ENCODE measurements at places on chromosomes 5 and 9.

DNA sequence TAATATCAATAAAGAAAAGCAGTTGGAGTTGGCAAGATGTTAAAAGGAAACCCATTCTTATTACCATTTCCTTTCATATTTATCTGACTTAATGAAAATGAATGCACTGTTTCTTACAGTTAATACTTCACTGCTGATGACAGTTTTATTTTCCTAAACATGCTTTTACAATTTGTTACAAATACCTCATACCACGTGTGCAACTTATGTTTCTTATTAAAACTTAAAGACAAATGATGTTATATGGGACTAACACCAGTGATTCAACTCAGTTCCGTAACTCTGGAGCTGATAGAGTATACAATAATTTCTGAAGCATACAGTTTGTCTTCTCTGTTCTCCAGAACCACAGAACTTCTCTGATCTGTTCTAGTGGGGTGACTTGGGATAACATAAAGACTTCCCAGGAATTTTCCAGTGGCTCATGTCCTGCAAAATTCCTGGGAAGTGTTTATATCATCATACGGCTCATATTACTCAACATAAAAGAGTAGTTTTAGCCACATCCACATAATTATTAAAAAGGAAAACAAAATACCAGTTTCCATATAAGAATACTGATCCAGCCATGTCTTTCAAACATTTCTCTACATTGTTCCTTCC, 1259.0 kb upstream of the C9orf72 start:
- no peak for DNase-seq

DNA sequence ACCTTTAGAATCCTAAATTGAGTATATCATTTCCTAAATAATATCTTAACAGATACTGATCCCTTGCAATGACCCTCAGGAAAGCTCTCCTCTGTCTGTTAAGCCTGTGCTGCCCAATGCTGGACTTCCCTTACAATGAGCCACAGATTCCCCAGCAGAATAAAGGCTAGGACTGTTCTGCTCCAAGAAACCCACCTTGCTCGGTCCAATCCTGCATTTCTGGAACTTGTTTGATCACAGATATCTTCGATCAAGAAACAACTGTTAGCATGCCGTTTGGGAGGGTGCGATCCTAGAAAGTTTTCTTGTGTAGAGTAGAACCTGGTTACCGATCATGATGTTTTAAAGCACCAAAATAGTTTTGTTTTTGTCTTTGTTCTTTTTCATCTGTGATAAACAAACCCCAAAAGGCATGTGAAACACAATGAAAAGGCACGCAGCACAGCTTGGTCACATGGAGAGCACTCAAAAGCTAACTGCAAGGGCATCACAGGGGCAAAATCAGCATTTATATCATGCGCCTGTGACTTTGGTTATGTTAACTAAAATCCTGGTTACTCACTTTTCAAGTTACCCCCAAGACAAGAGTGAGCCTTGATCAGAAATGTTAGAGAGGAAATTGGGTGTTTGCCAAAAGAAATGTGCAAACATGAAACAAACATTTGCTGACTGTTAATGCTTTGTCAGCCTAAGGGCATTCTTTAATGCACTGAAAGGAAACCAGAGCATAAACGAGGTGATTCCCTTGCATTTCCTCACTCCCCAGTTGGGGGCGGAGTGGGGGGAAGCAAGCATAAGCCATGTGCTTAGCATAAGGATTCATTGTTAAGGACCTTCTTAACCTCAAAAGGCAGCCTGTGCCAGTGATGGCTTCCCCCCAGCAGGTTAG, 61.9 kb upstream of the ADAMTS16 start:
- DNase-seq: no peak

DNA sequence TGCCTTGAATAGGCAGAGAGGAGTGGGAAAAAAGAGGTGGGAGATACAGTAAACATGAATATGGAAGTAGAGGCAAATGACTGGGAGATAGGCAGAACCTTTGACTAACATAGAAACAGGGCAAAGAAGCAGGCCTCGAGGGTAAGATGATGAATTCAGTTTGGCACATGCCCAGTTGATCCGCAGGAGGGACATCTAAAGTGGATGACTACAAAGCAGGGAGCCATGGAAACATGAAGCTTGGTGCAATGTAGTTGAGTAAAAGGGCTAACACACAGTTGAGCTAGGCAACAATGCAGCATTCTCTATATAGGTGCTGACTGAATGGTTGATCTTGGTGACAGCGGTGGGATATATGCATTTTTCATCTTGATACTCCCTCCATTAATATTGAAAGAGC, 253.8 kb downstream of the DMRT2 start:
- DNase-seq: no peak

- no peak for DNase-seq
Measured at GRCh38 chr5:170159101-170159698, 53.5 kb downstream of the FOXI1 start.

DNA sequence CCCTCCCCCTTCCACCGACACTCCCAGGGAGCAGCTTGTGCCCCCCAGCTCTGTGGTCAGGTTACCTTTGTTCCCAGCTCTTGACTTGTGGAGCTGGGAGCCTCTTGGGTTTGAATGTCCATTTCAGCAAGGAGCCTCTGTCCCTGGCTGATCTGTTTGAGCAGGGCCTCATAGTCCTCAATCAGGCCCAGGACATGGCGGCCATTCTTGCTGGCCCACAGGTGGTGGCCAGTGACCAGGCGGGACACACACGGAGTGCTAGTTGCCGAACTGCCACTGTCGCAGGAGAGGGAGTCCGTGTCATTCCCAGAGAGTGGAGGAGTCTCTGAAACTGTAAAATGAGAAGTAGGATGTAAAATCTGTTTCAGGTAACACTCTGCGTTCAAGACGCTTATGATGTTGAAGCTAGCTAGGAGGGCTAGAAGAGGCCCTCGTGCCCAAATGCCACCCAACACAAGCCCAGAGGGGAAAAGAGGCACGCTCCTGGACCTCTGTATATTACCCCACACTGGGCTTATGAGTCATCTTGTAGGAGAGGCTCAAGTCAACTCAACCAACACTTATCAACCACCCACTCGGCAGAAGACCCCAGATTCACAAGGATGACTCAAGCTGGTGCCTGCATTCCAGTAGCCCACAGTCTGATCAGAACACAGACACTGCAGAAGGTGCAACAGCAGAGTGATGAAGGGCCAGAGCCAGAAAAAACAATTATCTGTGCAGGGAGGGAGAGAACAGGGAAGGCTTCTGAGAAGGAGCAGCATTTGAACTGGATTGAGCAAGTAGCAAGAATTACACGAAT, 177.0 kb downstream of the CDK5RAP2 start:
- DNase-seq: no peak

DNA sequence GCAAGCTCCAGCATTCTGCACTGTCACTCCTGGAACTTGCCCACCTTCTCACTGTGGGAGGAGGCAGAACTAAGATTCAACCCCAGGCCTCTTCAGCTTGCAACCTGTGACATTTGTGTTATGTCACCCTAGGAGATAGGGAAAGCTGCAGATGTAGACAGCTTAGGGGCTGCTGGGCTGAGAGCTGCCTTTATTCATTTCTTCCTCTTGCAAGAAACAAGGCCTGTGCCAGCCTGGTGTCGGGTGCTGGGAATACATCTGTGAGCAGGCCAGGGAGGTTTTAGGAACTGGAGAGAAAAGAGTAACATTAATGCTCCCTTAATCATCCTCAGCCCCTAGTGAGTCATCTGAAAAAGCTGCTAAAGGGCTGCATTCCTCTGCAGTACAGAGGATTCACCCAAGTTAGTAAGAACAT, 101.8 kb downstream of the FGF18 start:
- DNase-seq: no peak

DNA sequence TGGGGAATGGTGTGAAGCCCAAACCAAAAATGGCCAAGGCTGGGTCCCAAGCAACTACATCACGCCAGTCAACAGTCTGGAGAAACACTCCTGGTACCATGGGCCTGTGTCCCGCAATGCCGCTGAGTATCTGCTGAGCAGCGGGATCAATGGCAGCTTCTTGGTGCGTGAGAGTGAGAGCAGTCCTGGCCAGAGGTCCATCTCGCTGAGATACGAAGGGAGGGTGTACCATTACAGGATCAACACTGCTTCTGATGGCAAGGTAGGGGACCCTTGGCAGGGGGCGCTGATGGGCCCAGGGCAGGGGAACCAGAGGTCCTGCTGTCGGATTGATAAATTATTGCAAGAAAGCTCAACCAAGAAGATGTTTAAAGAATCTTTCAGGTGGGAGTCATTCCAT, 19.8 kb downstream of the ABL1 start:
- no peak for DNase-seq

- no peak for DNase-seq
Measured at GRCh38 chr5:159965031-159965837, 43.7 kb upstream of the TTC1 start.

- no peak for DNase-seq
Measured at GRCh38 chr5:82664732-82665131, 386.6 kb upstream of the RPS23 start.

DNA sequence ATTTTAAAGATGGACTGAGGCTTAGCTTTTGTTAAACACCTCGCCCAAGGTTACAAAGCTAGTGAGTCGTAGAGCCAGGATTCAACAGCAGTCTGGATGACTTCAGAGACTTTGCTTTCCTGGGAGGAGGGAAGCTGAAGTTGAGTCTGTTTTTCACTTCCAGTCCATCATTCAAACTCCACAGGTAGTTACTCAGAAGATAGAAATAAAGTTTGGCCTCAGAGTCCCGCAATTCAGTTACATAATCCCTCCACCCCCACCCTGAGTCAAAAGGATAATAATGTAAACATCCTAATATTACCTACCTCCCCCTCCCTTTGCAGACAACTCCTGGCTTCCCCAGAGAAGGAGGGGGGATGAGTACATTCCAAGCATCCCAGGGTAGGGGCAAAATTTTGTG, 8.1 kb downstream of the HBEGF start:
- no peak for DNase-seq

DNA sequence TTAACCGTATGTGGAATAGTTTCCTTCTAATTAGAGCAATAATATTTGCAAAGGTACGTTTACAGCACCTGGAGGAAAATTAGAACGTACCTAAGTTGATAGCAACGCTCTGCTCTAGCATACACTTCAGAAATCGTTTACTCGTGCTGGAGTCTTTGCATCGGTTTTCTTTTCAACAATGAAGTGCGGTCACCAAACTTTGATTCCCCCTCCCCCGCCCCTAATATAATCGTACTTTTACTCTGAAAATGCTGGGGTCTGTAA, 506 bp downstream of the ADAMTS19 start:
- no peak for DNase-seq

DNA sequence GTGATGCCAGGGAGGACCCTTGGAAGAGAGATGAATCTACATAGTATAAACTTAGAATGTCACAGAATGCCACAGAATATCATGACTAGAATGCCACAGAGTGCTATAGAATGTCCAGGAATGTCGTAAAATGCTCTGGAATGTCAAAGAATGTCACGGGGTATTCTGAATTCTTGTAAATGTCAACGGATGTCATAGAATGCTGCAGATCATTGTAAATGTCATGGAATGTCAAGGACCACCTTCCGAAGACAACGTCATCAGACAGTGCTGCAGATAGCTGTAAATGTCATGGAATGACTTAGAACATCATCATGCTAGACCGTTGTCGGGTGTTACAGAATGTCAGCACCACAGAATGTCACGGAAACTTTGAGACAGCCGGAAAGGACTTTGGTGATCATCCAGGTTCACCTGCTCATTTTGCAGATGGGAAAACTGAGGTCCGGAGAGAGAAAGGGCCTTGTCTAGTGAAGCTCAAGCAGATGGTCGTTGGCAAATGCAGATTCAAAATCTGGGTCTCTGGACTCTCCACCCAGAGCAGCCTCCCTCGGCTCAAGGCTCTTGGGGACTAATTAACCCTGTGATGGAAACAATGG, 117.1 kb downstream of the LHX2 start:
- no peak for DNase-seq

GRCh38 chr5:60896991-60897390, 47.9 kb downstream of the ERCC8 start:
- no peak for DNase-seq

- DNase-seq: no peak
Measured at GRCh38 chr5:15807248-15807647, 307.3 kb downstream of the FBXL7 start.

- no peak for DNase-seq
Measured at GRCh38 chr5:30808996-30809395, 384.5 kb upstream of the CDH6 start.
